ENCODE measurements at places on chromosomes 16 and 17. TPM values are rescaled to one million over a fixed set of nuclear protein-coding genes. Genes with fewer than 3 reads are reported as not detected.

TPSG1 gene
- polyA plus RNA-seq = 0.86 TPM

GAN gene
- 0.60 TPM for polyA plus RNA-seq

TCAP gene
- 1.7 TPM for polyA plus RNA-seq

- DNase-seq = no peak
These were observed 38.3 kb downstream of the CDK5R1 start for GRCh38 chr17:32525122-32525521.

DNA sequence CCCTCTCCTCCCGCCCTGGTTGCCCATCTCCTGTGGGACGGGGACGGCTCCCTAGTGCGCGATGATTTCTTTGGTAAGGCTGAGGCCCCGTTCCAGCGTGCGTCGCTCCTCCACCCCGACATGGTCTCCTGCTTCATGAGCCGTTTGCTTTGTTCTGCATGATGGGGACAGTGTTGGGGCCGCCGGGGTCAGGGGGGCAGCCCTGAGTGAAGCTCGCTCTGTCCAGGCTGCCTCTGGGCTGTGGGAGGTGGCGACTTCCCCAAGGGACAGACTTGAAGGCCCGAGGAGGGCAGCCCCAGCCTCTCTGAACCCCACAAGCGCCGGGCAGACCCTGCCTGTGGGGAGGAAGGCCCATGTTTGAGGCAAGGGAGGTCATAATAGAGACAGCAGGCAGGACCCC is 12.4 kb downstream of the NME3 start:
- DNase-seq = no peak

DNA sequence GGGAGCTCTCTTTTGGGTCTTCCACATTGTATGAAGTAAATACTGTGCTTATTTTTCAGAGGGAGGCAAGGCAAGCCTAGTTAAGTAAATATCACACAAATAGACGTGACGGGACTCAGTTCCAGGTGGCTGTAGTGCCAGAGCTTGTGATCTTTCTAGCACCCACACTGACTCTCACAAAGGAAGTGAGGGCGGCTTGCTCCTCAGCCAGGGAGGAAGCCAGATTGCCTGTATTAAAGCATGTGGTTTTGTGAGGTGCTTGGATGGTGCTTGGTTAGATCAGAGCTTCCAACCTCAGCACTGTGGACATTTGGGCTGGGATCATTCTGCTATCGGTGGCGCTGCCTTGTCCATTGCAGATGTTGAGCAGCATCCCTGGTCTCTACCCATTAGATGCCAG is 80.1 kb downstream of the VAT1L start:
- DNase-seq = no peak

GRCh38 chr16:81516478-81517149 is 72.0 kb downstream of the CMIP start:
- DNase-seq = no peak

GRCh38 chr17:40360091-40360490 is 4.4 kb downstream of the GJD3 start:
- DNase-seq = no peak

- DNase-seq = no peak
These were observed 71.6 kb downstream of the RAI1 start for GRCh38 chr17:17752821-17753321.

- no peak for DNase-seq
These were observed 52.0 kb upstream of the ZNF629 start for GRCh38 chr16:30838876-30839471.

DNA sequence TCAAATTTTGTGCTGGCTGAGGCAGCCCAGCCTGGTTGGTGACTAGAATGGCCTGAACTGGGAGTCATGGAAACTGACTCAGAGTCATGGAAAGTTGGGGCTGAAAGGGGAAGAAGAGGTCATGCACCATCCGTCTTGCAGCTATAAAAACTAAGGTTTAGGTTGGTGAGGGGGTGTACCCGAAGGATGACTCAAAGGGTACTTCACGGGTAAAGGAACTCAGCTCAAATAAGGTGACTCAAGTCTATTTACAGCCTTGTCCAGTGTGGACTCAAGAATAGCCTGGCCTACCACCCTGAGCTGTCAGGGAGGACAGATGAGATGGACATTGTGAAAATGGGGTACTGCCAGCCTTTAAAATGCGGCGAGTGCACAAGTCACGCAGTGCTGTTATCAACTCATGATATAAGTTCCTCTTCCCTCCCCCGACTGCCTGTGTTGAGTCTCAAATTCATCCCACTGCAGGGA is 18.6 kb downstream of the CD300LB start:
- peak; percentile 19 for DNase-seq

- DNase-seq = peak; percentile 72
These were observed 50.8 kb downstream of the TOM1L2 start for GRCh38 chr17:17921192-17922069.

Data from kidney (tissue), 22 donors.